ENCODE measurements at places on chromosomes 2 and 18.
A peak's percentile ranks its signal among the peaks of the same experiment; 100 is the strongest.

- DNase-seq: no peak
Observed at GRCh38 chr2:200616656-200617055, 30.8 kb downstream of the AOX1 start.

- DNase-seq: peak; percentile 40
Observed at GRCh38 chr18:63199743-63200241, 119.8 kb downstream of the BCL2 start.

- no peak for DNase-seq
Observed at GRCh38 chr2:61763605-61764034, 90.2 kb downstream of the FAM161A start.

DNA sequence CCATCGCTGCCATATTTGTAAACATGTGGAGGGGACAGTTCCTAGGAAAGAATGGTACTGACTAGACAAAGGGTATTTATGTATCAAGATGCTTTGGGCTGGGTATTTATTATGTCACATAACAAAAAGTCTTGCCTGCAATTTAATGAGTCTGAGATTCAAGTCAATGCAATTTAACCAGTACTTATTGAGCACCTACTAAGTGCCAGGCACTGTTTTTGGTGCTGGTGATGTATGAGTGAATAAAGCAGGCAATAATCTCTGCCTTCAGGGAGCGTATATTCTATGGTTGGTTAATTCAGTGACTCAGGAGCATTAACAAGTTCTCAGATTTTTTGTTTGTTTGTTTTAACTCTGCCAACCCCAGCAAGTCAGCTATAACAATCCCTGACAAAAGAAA, 24.6 kb upstream of the ACVR1 start:
- DNase-seq: no peak

GRCh38 chr2:234939576-234939975, 12.2 kb upstream of the SH3BP4 start:
- DNase-seq: no peak

DNA sequence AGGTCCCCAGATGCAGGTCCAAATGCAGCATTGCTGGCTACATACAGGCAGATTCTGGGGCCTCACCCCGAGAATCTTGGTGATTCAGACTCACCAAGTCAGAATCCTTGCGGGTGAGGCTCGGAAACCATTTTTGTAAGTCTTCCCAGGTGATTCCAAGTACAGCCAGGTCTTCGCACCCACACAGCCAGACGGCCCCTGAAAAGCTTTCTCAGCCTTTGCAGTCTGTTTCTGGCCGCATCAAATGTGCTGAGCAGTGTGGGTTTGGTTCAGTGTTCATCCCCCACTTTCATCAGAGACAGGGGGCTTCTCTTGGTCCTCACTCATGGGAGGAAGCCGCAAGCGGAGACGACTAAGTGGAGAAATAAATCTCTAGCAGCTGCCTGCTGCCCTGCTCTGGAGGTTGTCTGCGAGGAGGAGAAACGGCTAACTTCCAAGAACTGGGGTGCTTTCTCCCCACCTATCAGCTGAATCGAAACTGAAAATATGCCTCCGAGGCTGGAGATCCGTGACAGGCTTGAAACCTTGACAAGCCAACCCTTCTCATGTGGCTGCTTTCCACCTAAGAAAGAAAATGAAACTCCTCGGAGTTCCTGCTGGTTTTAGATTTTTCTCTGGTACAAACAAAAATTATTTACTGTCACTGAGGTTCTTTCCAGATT, 8.9 kb upstream of the TMEM185B start:
- DNase-seq: peak; percentile 58

GRCh38 chr2:85537600-85538506, 1.1 kb upstream of the MAT2A start:
- peak; percentile 9 for DNase-seq

DNA sequence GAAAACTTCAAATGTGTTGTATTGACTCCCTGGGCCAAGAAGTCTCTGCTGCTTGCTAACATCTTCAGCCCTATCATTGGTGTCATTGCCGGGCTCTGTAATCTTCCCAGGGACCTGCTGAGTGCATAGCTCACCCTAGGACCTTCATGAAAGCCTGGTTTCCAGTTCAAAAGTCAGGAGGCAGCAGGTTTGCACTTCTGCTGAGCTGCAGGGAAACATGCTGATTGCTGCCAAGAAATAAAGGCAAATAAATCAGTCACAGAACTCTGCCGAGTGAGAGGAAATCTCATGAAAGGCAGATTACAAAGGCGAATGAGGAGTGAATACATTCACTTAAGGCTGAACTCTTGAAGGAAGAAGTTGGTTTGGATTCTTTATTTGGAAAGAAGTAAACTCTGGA, 1947.6 kb upstream of the CELF4 start:
- no peak for DNase-seq

GRCh38 chr2:202121532-202122162, 48.6 kb downstream of the KIAA2012 start:
- DNase-seq: no peak

DNA sequence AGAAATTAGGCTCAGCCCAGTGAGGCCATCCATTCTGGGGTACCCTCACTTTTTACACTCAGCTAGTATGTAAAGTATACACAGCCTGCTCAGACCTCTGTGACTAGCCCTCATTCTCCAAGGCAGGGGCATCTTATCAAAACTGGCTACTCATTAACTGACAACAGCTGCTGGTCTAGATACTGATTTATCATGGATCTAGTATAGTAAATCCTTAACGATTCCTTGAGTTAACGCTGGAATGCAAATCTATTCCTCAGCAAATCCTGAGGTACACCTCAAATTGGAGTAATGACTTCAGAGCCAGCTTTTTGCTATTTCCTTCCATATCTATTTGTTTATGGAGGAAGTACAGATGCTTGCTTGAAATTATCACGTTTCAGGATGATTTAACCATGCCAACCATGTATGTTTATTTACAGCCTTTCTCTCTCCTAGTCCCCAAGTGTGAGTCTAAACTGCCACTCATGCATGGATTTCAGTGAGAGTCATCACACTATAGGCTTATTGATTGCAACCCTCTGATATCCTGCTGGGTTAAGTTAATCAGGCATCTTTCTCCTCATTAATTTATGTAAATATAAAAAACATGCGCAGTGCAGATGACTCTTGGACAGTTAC, 70.2 kb upstream of the DOK6 start:
- no peak for DNase-seq

- DNase-seq: no peak
Observed at GRCh38 chr18:75124551-75124950, 84.4 kb downstream of the PTGR3 start.

DNA sequence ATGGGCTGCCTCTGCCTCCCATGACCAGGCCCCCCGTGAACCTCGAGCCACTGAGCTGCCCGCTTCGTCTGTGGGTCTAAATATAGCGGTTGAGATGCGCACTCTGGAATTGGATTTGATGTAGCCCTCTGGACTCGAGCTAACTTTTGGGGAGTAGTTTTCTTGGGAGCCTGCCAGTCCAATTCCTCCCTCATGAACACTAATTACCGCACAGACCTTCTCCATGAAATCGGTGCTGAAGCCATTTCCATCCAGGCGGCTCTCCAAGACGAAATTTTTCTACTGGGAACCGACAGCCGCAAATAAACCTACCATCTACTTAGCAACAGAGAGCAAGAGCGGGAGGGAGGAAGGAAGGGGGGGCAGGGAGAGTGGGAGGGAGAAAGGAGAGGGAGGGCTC, 63.6 kb downstream of the CELF4 start:
- DNase-seq: no peak

GRCh38 chr2:102331311-102331980, 20.1 kb downstream of the IL1RL1 start:
- no peak for DNase-seq

DNA sequence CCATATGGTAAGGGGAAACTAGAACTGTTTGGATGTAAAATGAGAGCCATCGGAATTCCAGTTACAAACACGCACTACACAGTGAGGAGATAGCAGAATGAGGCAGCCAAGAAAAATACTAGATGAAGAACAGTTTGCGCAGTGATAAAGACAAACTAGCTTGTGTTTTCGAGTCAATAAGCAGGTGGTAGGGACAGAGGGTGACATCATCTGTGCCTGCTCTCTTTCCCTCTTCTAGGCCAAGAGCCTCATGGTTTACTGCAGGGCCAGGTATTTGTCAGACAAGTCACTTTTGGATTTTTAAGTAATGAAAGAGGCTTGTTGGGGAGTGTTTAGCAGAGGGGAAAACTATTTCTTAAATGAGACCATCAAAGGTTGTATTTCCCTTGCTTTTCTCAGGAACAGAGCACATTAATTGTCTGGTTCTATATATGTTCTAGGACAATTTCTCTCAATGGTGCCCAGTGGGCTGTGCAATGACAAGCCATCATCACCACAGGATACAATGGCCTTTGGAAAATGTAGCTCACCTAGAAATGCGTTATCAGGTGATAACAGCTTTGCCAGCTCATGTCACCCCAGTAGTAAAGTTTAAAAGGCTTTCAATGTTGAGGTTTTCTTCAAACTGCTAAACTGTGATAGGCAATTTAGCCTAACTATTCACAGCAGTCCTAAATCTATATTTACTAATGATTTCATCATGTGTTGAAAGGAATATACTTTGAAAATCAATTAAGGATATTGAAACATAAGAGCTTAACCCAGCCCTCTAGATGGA, 1210.3 kb upstream of the ZEB2 start:
- no peak for DNase-seq

GRCh38 chr18:45539491-45539891, 75.8 kb upstream of the SLC14A2 start:
- DNase-seq: no peak

GRCh38 chr2:239574054-239574433, 173.2 kb upstream of the HDAC4 start:
- no peak for DNase-seq

DNA sequence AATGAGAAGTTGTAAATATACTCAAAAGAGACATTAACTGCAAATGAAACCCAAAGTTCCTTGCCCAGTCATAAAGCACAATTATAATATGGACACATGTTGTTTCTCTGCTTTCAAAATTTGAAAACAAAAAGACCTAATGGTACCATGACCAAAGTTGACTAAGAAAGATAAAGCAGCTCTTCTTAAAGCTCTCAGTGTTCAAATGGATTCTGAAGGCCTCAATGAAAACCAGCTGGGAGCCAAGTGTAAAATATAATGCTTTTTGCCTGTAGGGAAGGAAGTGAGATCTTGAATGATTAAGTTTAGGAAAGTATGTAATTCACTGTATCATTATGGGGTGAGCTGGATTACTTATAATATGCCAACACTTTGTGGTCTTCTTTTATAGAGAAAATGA, 178.6 kb downstream of the SATB2 start:
- DNase-seq: no peak

DNA sequence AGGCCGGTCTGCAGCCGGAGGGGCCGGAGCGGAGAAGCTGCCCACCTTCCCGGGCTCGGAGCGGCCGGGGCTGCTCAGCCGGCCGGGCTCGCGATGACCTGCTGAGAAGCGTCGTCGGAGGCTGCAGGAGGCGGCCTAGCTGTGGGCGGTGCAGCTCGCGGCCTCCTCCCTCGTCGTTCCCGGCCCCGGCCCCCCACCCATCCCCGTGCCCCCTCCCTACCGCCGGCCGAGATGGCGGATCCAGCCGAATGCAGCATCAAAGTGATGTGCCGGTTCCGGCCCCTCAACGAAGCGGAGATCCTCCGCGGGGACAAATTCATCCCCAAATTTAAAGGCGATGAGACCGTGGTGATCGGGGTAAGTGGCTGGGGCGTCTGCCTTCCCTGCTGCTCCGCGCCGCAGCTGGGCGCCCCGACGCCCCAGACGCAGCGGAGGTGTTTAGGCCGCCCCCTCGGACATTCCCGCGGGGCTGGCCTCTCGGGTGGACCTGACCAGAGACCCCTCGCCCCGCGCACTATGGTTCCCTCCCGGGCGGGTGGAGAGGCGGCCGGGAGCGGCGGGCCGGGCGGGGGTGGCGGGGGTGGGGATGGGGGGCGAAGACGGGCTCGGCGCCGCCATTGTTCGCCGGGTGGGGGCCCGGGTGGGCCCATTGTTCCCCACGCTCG, 492 bp downstream of the KIF5C start:
- no peak for DNase-seq

GRCh38 chr2:8752385-8752784, 70.5 kb downstream of the ID2 start:
- DNase-seq: no peak

DNA sequence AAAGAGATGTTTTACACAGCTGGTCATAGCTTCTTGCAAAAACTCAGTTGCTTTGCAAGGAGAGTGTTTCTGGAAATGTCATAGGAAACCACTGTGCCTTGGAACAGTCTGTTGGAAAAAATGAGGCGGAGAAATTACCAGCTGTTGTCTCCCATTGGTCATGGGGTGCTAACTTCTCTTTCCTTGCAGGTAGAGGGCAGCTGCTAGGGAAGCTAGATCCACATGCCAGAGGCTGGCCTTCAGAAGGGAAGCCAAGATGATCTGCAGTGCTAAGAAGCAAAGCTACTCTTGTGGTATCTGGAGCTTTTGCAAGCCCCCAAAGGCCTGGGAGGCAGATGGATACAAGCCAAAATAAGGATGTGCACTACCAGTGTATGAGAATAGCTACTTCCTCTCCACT, 34.8 kb upstream of the LAMA1 start:
- DNase-seq: no peak

DNA sequence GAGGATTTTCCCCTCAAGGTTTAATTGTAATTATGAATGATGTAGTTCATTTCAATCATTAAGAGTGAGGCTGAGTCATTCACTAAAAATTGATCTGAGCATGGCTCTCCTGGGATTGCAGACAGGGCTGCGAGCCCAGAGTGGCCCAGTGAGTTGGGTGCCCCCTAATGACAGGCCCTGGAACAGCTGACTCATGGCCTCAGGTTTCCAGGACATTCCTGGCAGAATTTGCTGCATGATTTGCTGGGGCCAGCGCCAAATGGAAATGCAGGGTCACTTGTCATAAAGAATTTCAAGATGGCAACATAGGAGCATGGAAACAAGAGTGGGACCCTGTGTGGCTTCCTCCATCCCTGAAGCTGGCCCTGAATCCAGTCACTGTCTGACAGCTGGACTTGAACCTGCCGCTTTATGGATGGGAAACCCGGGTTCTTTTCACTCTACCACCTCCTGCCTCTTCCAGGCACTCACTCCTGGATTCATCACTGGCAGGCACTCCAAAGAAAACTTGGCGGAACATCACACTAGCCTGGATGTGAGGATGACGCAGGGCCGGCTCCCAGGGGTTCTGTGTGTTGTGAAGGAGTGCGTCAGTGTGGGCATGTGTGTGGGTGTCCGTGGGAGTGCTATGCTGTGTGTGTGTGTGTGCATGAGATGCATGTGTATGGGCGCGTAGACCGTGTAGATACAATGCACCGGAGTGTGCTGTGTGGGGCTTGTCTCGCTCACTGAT, 15.2 kb downstream of the OTOF start:
- DNase-seq: no peak

- DNase-seq: no peak
Observed at GRCh38 chr2:241364781-241365180, 8.7 kb downstream of the FARP2 start.

- no peak for DNase-seq
Observed at GRCh38 chr18:26181343-26181826, 44.9 kb upstream of the TAF4B start.

GRCh38 chr2:238257786-238258700, 18.2 kb upstream of the HES6 start:
- DNase-seq: no peak

- no peak for DNase-seq
Observed at GRCh38 chr2:204958371-204958770, 413.1 kb downstream of the PARD3B start.
